T-cell (primary cell): ENCODE measurements at places on chromosomes 16 and 17. TPM values are rescaled to one million over a fixed set of nuclear protein-coding genes. Genes with fewer than 3 reads are reported as not detected.

FA2H gene
- 0.35 TPM for total RNA-seq

CRHR1 gene
- not detected for total RNA-seq

C17orf107 gene
- 32.6 TPM for total RNA-seq

GRCh38 chr16:81473558-81473957 is 28.9 kb downstream of the CMIP start:
- no peak for DNase-seq

GRCh38 chr17:74361230-74362068 is at the start of gene BTBD17:
TSS of gene BTBD17 (minus strand) at chr17:74361868. CDS start at chr17:74361819, 49 bp downstream.
- no peak for DNase-seq

- DNase-seq = peak; percentile 56
Measured at GRCh38 chr17:67421869-67422273, 44.8 kb downstream of the PITPNC1 start.

DNA sequence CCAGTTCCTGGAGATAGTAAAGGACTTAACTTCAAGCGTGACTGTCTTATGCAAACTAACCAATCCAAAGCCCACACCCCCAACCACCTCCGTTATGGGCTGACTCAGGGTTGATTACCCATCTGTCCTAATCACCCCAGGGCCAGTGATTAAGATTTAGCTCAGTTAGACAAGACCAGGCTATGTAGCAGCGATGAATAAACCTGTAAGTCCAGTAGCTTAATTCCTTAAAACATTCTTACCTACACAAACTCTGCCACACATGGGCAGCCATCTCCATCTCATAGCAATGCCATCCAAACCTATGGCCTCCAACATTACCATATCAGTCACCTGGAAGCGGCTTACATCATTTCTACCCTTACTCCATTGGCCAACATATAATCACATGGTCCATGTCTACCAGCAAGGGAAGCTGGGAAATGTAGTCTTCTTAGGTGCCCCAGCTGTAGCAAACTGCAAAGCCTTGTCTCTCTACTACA is 266.7 kb downstream of the SHISA9 start:
- no peak for DNase-seq

GRCh38 chr16:8901320-8901861 is 19.2 kb downstream of the LITAFD start:
- DNase-seq = no peak

DNA sequence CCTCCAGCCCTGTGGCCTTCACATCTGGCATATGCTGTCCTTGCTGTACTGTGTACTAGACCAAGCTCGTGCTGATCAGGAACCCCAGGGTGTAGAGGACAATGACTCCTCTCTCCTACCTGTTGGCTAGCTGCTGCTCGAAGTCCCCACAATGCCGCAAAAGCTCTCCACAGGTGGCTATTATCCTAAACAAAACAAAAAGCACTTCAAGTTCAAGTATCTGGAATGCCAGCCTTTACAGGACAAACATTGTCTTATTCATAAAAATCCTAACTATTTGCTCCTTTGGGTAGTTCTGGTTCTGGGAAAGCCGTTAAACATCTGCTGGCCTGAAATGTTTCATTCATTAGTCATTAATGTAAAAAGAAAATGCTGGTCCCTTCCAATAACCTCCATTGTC is 42.8 kb downstream of the COG7 start:
- no peak for DNase-seq

- no peak for DNase-seq
Measured at GRCh38 chr16:3988011-3988410, 107.5 kb upstream of the CREBBP start.

- peak; percentile 69 for DNase-seq
Measured at GRCh38 chr17:77441130-77441920, 300.6 kb downstream of the SEC14L1 start.

DNA sequence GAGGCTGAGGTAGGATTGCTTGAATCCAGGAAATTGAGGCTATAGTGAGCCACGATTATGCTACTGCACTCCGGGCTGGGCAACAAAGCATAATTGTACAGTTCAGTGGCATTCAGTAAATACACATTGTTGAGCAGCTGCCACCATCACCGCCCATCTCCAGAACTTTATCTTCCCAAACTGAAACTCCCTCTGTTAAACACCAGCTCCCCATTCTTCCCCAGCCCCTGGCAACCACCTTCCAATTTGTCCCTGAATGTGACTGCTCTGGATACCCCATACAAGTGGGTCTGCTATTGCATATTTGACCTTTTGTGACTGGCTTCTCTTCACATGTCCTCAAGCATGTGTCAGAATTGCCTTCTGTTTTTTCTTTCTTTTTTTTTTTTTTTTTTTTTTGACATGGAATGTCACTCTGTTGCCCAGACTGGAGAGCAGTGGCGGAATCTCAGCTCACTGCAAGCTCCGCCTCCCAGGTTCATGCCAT is 2.9 kb downstream of the RPL38 start:
- no peak for DNase-seq
